ENCODE measurements at places on chromosomes 11 and 22. TPM values are rescaled to one million over a fixed set of nuclear protein-coding genes. Genes with fewer than 3 reads are reported as not detected.
A peak's percentile ranks its signal among the peaks of the same experiment; 100 is the strongest.

GNAZ gene
- 0.75 TPM for polyA plus RNA-seq

KRTAP5-2 gene
- polyA plus RNA-seq, result not detected

OR51E1 gene
- not detected for polyA plus RNA-seq

DNA sequence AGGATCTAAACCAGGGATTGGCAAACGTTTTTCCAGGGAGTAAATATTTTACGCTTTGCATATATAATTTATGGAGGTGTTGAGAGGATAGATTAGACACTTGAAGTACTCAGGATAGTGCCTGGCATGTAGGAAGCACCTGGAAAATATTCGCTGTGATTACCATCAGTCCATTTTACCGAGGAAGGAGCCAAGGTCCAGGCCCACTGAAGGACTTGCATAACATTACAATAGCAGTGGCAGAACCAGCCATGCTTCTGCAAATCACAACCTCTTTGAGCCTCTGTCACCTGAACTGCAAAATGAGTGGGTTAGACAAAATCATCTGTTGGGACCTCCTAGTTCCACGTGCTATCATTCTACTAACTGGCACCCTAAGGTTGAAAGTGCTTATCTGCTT is 5.4 kb downstream of the FUT4 start:
- DNase-seq, result no peak

GRCh38 chr11:17779861-17780594 is 45.4 kb downstream of the KCNC1 start:
- no peak for DNase-seq

DNA sequence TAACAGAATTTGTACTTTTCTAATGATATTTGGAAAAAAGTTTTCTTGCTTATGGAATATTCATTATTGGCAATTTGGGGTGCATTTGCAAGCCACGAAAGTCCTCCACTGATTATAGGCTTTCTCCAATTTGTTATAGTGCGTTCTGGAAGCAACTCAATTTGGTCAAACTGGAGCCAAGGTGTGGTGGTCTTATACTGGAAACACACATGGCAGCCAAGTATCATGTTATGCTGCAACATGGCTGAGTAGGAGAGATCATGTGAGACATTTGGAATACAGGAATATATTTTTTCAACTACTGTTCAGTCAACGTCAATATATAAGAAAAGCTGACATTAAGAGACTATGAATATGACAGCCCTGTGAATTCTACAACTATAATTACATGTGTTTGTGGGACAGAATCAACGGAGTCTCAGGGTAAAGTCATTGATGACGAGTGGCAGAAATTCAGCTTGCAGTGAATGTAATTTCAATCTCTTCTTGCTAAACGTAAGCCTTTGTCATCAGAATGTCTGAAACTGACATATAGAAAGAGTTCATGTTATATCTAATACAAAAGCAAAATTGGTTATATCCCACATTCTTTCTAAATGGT is 83.8 kb upstream of the FIBIN start:
- no peak for DNase-seq

- peak; percentile 66 for DNase-seq
These were observed 78.2 kb upstream of the SPON1 start for GRCh38 chr11:13884158-13884799.

GRCh38 chr11:18066626-18067025 is 20.6 kb upstream of the TPH1 start:
- no peak for DNase-seq

DNA sequence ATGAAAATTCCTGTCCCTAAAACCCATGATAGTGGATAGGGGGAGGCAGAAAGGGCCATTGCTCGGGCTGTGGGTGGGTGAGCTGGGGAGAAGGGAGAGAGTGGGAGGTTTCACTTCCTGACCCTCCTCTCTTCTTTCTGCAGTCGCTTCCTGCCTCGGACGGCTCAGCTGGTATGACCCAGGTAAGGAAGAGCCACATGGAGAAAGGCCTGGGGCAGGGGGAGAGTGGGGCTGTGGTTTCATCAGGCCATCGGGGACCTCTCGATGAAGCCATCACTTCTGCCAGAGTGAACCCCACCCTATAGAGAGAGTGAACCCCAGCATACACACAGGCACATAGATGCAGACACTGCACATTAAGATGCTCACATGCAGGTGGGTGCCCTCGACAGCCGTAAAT is 12.6 kb downstream of the CD5 start:
- no peak for DNase-seq

- no peak for DNase-seq
These were observed 12.5 kb downstream of the CEP57 start for GRCh38 chr11:95802806-95803205.

GRCh38 chr11:124842305-124842704 is 22.9 kb upstream of the ROBO3 start:
- DNase-seq, result no peak

- peak; percentile 98 for DNase-seq
These were observed 61.0 kb upstream of the BIRC3 start for GRCh38 chr11:102256251-102256650.

DNA sequence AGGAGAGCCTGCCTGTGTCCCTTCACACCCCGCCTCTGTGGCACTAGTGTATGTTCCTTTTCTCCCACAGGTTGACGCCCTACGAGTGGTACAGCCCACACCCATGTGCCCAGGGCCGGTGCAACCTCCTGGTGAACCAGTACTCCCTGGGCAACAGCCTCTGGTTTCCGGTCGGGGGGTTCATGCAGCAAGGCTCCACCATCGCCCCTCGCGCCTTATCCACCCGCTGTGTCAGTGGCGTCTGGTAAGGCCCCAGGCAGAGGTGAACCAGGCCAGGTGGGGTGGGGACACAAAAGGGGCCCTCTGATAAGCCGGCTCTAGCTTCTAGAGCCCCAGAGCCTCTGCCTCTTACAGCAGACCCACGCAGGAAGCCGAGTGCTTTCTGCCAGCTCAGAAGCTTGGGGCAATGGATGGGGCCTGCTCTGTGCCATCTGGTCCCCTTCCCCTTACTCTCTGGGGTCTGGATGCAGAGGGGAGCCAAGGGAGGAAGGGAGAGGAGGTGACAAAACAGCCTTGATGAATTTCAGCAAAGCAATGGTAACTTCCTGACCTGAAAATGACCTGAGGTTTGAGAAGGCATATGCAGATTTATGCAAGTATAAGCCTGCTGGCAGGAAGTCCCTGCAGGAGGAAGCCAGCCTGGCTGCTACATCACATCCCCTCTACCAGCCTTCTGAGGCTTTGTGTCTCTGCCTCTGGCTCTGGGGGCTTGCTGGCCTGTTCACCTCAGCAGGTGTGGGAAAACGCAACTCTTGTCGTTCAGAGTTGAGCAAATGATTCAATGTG is 67.0 kb upstream of the TBCEL start:
- peak; percentile 18 for DNase-seq

All from mammary epithelial cell (primary cell).